ENCODE measurements at places on chromosomes 13 and 19.

DNA sequence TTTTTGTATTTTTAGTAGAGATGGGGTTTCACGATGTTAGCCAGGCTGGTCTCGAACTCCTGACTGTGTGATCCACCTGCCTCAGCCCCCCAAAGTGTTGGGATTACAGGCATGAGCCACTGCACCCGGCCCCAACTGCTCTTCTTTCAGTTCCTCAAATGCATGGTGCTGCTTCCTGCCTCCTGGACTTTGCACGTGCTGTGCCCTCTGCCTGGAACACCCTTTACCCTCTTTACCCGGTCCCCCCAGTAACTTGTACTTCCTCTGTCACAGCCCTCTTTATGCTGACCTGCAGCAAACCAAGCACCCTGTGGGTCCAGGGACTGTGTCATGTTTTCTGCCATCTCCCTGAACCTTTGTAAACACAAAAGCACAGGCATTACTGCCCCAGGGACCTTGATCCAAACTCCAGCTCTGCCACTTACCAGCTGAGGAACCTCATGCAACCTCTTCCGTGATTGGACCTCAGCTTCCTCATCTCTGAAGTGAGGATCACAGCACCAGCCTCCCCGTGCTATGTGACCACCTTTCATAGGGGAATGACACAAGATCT is 3.8 kb downstream of the BLVRB start:
- DNase-seq: no peak

DNA sequence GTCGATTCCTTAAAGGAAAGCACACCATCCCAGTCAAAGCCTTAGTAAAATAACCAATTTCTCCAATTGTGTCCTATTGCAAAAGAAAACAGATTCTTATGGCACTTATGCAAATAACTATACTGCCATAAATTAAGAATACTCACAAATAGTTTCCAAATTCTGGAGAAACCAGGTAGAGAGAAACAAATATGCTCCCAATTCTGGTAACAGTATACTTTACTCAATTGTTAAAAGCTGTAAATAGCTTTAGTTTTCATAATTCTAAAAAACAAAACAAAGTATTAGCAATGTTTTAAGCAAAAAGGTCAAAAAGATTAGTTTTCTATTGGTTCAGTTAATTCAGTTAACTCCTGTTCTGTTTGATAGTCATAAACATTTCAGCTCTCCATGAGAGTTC is 18.2 kb upstream of the UBAC2 start:
- no peak for DNase-seq

- no peak for DNase-seq
Observed at GRCh38 chr19:36420961-36421748, 2.7 kb upstream of the ZFP82 start.

DNA sequence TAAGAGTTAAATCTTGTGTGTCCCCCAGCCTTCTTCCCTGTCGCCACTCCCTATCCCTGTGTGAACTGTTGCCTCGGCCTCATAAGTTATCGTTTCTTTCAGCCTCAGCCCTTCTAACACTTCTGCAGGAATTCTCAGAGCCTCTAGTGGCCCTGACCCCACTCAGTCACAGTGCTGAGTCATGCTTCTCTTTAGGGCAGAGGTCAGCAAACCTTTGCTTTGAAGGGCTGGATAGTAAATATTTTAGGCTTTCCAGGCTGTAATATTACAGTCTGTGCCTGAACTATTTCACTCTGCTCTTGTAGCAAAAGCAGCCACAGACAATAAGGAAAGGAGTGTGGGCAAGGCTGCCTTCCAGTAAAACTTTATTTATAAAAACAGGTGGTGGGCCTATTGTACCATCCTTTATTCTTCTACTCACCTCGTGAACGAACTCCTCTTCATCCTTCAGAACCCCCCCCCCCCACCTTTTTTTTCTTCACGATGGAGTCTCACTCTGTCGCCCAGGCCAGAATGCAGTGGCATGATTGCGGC is 22.1 kb downstream of the MYO9B start:
- DNase-seq: no peak

DNA sequence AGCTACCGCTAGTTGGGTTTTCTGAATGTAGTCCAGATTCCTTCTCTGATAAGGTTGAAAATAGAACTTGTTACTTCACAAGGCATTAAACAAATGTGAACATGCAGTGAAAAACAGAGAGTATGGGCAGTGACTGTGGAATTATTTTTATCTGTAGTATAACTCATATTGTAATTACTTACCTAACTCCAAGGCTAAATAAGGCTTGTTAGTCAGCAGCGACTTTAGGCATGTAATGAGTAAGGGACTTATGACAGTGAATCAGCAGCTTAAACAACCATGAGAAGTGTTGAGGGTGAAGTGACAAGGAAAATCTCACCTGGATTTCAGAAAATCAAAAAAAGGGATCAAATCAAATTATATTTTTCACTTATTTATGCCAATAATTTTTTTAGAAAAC is 1719.5 kb upstream of the MIR17HG start:
- no peak for DNase-seq

DNA sequence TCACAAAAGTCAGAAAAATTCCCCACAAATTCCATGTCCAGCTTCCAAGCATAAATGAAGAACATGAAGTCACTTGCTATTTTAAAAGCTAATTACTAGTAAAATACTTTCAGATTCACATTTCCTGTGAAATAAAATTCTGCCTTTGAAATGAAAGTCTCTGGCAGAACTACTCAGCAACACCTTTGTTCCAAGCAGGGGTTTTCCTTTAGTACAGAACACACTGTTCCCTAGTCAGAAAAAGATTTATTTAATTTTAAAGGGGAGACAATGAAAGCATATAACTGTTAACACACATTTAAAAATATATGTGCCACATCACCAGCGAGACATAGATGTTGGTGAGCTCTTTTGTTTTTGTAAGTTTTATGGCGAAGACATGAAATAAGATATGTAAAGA is 26.4 kb upstream of the RAP2A start:
- no peak for DNase-seq

- DNase-seq: no peak
Observed at GRCh38 chr13:97279913-97280312, 57.8 kb downstream of the MBNL2 start.

- no peak for DNase-seq
Observed at GRCh38 chr19:40623403-40624251, 22.5 kb downstream of the LTBP4 start.

DNA sequence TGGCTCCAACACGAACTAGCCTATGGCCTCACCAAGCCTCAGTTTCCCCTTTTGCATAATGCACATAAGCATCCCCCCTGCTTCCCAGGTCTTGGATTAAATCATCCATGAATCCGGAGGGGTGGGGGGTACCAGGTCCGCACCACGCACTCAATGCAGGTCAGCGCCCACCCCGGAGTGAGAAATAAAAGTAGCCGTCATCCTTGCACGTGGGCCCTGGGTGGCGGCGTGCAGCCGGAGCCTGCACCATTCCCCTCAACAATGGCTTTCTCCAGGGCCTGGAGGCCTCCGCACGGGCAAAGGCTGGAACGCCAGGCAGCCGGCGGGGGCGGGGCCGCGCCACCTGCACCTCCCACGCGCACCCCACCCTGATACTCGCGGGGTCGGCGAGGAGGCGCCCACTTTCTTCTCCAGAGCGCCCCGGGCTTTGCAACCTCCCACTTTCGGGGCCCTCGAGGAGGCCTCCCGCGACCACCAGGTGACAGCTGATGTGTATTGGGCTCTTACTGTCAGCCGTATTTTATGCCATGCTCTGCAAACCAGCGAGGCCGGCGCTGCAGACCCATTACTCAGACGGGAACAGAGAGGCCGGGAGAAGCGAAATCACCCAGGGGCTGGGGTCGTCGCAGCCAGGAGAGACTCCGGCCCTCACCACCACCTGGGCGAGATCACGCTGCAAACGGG is 767 bp upstream of the GADD45B start:
- peak; percentile 60 for DNase-seq

GRCh38 chr13:45367358-45367757 is 26.4 kb upstream of the TPT1 start:
- DNase-seq: peak; percentile 67

- no peak for DNase-seq
Observed at GRCh38 chr13:42766016-42766415, 15.4 kb upstream of the FAM216B start.

DNA sequence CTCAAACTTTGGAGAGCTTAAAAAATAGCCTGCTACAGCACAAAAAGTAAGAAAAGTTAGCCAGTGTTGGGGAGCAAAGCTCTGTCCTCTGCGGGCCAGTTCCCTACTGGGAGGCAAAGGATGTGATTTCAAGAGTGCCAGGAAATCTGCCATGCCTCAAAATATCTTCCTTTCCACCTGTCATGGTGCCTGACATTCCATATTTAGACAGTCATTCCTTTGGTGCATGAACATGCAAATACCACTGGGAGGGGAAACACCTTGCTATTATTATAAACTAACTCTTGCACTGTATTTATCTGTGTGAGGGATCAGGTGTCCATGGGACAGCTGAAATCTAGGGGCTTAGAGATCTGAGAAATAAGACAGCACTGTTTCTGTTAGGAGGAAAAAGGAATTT is 10.3 kb downstream of the FREM2 start:
- no peak for DNase-seq

DNA sequence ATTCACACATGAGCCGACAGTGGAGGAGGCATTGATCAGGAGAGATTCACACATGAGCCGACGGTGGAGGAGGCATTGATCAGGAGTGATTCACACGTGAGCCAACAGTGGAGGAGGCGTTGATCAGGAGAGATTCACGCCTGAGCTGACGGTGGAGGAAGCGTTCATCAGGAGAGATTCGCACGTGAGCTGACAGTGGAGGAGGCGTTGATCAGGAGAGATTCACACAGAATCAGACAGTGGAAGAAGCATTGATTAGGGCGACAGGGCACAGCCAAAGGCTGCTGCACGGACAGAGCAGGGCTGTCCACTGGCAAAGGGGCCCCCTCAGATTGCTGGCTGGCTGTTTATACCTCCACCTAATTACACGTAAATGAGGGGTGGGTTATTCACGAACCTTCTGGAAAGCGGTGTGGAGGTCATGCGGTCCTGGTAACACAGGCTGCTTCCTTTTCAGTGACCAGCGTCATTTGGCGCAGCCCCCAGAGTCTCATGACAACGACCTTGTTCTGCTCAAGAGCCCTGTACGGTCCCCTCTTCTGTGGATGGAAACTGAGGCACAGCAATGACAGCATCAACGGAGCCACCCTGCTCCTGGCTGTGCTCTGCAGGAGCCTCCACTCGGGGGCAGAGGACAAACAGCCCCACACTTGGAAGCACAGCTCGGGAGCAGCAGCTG is 50.6 kb upstream of the GAS6 start:
- DNase-seq: no peak

DNA sequence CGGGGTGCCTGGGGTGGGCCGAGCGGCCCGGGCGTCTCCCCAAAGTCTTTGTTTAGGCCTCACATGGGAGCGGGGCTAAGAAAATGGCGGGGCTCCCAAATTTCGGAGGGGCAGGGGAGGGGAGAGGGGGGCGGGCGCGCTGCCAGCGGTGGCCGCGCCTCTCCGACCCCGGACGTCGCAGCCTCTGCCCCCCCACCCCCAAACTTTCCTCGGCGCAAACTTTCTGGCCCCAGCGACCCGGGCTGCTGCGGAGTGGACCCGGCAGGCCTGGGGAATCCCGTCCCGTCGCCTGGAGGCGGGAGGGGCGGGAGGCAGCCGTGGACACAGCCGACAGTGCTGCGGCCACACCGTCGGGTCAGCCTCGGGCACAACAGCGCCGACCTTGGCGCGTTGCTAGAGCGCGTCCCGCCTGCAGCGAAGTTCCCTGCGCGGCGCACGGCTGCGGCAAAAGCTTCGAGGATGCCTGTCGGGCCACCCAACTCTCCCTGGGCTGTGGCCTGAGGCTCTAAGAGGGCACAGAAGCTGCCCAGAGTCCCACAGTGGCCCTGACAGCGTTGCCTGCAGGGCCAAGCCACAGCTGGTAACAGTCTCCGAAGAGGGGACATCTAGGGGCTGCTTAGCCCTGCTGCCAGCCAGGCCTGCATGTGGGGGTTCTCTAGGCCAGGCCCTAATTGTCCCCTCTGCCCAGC is 1.3 kb downstream of the NFIX start:
- no peak for DNase-seq

DNA sequence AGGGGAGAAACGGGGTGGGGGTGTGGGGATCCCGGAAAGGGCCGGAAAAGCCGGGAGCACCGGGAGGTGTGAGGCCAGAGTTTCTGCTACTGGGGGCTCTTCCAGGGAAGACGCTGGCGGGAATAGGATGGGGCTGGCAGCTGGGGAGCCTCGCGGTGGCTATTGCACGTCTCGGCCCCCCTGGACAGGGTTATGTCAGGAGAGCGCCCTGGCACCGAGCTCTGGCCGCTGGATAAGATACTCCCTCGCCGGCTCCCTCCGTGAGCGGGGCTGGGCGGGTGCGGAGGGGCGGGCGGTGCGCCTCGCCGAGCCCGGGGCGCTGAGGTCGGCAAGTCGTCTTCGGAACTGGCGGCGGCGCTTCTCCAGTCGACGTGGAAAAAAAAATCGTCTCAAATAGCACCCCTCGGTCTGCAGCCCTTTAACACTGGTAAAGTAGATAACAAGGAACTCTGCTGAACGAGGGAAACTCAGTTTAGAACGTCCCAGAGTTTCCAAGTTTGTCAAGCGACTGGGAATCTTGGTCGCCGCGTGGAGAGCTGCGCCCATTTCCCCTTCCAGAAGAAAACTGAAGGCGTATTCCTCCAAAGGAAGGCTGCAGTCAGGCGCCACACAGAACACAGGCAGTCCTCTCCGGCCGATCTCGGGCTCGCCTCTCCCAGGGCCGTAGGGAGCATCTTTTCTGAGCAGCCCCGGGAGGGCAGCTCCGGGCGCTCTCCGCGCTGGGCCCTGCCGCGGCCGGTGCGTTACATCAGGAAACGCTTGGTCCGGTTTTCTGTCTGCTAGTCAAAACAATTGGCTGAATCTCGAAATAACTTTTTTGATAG is 115.1 kb downstream of the KCNRG start:
- DNase-seq: no peak

DNA sequence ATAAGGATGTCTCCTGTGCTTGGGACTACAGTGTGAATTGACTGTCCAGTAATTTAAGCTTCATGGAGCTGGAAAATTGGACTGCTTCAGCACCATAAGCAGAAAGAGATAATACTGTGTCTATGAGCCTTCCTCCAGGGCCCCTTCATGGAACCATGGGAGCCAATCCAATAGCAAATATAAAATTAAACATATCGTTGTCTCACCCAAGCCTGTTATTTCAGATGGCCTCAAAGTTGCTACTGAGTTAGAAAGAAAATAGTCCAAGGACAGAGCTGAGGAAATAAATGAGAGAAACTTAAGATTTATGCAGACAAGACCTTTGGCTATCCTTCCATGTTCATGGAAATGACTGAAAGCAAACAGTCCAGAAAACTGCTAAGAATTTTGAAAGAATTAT is 57.2 kb downstream of the TNFSF11 start:
- no peak for DNase-seq

DNA sequence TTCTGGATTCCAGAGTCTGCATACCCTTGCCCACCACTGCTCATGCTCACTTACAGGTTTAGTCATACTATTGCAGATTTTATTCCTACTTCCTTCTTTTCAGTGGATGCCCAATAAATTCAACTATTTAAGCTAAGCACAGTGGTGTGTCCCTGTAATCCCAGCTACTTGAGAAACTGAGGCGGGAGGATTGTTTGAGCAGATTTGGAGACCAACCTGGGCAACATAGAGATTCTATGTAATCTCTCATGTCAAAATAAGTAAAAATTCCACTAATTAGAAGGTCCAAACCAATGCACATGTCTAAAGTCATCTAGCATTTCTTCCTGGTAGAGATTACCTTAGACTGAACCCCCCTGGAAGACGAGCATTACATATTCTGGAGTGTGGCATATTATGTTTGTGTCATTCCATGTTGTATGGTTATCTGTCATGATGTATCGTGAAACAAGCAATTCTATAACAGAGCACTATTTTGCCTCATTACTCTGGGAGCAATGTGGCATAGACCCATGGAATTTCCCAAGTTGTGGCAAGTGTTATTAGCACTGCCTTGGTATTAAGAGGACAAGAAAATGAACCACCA is 8.3 kb downstream of the HMGB1 start:
- no peak for DNase-seq

Measured in Jurkat, Clone E6-1 (cell line).